Stimulated activated CD8-positive, alpha-beta memory T cell treated with anti-CD3 and anti-CD28 coated beads, Interleukin-4, amount 100 ng/mL, for 4 hours (primary cell): ENCODE measurements at places on chromosomes 4 and X.
A peak's percentile ranks its signal among the peaks of the same experiment; 100 is the strongest.

DNA sequence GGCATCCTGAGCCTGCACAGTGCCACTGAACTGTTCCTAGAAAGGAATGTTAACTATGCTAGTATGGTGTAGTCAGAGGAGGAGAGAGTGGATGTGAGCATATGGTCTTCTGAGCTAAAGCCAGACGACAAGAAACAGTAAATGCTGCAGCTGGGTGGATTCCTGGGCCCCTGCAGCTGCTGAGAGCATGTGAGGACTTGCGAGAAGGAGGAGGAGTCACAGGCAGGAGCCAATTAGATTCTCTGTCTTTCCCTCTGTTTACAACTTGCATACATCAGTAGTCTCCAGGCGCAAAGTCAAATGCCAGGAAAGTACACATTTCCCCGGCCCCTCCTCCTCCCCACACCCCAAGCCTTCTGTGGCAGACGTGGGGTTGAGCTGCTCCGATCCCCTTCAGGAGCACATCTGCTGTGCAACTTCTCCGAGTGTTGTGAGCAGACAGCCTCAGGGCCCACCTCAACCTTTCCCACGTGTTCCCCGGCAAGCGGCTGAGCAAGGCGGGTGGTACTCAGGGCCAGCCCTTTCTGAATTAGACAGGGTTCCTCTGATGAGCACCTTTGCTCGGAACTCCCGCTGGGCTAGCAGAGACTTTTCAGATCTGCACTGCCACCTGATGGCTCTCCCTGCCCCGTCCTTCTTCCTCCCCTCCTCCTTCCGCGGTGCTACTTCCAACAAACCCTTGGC, 108.7 kb upstream of the ATP6AP2 start:
- DNase-seq = no peak

DNA sequence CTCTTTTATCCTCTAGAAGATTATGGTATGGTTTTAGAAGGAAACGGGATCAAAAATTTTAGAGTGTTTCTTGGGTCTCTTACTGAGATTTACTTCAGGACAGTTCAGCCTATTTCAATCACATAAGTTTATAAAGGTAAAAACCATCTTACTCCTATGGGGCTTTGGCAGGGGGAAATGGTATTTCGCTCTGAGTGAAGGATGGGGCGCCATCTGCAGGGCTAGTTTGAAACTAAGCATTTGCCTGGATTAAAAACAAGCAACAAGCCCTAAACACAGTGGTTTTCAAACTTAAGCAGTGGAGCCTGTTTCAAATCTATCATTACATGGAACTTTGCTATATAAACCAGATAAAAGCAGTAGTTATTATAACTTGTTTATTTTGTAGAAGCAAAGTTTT, 361.5 kb upstream of the FMR1 start:
- DNase-seq = no peak

DNA sequence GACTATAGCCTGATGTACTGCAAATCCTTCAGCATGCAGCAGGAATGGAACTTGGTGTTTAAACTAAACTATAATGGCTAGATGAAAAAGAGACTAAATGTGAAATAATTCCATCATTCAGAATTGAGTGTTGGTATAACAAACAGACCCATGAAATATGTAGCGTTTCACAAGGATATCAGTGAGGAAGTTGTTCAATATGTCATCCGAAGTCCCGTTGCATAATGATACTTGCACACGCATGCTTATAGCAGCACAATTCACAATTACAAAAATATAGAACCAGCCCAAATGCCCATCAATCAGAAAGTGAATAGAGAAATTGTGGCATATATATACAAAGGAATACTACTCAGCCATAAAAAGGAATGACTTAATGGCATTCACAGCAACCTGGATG, 20.4 kb downstream of the MECP2 start:
- no peak for DNase-seq

DNA sequence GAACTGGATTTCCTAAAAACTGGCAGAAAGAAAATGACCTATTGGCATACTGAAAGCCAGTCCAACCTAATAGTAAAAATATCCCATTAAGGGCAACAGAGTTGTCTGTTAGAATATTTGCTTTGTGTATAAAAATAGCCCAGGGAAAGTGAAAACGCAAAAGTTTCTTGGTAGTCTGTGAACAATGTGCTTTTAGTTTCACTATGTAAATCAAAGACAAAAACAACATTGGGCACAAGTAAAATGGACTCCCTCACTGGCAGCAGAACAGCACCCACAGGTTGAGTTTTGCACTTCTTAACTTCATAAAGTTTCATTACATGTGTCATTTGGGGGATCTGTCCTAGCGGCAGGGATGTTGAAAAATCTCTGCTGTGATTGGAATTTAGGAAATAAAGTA, 4.3 kb upstream of the FGG start:
- no peak for DNase-seq

- DNase-seq = no peak
Observed at GRCh38 chr4:954211-955020, 19.0 kb downstream of the DGKQ start.

DNA sequence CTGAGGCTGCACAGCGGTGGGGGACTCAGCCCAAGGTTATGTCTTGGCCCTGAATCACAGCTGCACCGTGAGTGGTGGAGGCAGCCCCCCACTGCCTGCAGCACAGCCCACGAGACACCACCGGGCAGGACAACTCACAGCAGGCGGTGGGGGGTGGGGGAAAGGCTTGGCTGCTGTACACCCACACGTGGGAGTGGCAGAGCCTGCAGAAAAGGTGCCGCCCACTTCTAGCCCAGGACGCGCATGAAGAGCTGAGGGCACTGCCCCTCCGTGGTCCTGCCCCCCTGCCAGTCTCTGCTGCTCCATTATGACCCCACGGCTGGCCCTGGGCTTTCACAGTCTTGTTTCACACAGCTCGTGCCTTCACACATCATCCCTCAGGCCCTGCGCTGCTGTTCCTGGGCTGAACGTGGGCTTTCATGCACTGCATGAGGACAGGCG, 40.8 kb downstream of the FGFRL1 start:
- DNase-seq = no peak

DNA sequence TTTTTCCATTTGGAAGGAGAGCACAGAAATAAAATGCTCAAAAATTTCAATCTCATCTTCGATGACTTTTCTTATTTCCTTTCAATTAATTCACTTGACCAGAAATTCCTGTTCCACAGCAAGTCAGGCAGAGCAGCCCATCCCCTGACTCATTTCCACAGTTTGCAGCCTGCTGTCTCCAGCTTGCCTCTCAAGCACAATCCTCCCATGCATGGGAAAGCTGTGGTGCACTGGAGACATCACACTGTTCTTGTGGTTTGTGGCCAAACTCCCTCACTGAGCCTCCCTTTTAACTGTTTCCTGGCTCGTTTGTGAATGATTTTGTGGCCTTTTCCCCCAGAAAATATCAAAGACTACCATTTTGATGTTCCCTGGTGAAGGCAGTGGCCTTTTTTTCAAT, 114.0 kb upstream of the ENPEP start:
- DNase-seq = no peak

GRCh38 chrX:38606821-38607220, 45.5 kb downstream of the TSPAN7 start:
- DNase-seq = no peak

DNA sequence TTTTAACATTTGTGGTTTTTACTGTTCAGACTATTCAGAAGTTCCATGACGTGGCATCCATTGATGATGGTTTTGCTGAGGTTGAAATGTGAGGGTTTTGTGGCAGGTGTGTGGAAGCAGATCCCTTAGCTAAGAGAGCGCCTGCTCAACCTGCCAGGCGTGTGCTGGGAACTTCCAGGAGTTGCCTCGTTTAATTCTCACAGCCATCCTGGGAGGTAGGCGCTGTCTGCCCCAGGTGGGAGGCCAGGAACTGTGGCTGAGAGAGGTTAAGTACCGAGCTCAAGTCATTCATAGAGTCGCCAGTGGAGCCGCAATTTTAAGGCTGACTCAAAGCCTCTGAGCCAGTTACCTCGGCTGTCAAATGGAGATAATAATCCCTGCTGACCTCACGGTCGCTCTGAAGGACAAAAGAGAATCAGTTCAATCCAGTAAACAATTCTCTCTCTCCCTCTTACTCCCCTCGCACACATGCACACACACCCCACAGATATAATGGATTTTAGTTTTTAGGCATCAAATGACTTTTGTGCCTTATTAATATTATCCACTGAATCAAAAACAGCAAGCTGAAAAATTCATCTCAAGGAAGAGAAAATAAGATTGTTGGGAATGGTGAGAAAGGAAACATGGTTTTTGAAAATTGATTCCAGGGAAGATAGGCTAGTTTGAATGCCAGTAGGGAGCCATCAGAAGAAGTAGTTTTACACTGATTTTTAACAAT, 171.3 kb downstream of the PTTG2 start:
- peak; percentile 43 for DNase-seq

DNA sequence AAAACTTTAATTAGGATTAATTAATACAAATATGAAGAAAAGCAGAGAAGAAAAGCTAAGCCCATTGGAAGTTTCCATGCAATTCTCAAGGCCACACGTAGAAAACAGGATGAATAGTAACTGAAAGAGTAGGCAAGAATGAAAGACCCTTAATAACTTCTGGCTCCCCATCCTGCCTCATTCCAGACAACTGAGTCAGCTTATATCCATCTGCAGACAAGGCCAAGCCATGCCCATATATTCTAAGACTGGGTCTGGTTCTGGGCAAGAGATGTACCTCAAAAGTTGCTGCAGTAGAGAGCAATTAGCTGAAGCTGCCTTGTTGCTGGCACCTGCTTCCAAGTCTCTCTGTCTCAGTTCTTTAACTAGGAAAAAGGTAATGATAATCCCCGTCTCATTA, 244.1 kb downstream of the GPC3 start:
- no peak for DNase-seq

DNA sequence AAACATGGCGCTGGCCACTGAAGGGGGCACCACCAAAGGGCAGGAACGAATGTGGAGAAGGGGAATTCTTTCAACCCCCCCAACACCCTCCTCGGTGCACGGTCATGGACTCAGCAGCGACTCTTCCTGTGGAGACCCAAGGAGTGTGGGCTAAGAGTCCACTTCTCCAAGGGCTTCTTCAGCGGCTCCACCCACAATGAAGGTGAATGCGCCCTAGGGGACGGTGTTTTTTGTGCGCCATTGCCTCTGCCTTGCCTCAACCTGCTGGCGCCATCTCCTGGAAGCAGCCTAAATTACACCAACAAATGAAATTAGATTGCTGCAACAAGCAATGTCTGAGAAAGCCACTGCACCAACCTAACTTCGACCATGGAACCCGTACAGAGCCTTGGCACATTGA, 169.2 kb upstream of the MAGEB18 start:
- no peak for DNase-seq

DNA sequence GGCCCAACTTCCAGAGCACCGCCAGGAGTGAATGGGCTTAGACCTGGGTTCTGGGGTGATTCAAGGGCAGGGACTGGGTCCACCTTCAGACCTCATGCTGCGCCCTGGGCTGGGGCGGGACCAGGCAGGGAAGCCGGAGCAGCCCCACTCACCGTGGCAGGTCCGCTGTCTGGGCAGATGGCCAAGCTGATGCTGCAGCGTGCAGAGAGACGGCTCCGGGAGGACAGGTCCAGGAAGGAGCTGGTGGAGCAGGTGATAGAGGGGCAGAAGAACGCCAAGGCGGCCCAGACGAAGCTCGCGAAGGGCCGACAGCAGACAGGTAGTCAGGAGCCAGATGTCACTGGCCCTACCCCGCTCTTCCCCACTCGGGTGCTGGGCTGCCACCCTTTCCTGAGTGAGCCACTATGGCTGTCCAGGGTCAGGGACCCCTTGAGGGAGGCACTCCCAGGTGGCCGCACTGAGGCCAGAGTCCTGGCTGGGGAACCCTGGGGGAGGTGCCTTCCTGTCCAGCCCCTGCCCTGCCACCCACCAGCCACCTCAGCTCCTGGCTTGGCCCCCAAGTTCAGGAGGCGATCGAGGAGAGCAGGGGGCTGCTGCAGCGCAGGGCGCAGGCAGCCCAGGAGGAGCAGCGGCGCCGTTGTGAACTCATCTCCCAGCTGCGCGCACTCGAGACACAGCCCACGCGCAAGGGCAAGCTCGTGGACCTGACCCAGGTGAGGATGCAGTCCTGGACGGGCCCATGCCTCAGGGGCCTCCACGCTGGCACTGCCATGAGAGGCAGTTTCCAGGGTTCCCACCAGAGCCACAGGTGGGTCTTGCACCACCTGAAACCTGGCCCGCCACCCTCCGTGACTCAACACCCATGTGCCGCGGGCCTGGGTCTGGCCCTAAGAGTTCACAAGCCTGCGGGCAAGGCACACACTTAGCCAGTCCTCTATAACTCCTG, 10.1 kb upstream of the RNF4 start:
- no peak for DNase-seq

GRCh38 chrX:107721318-107721717, 54.3 kb downstream of the TSC22D3 start:
- DNase-seq = no peak

- no peak for DNase-seq
Observed at GRCh38 chr4:76325072-76325471, 18.5 kb downstream of the STBD1 start.

DNA sequence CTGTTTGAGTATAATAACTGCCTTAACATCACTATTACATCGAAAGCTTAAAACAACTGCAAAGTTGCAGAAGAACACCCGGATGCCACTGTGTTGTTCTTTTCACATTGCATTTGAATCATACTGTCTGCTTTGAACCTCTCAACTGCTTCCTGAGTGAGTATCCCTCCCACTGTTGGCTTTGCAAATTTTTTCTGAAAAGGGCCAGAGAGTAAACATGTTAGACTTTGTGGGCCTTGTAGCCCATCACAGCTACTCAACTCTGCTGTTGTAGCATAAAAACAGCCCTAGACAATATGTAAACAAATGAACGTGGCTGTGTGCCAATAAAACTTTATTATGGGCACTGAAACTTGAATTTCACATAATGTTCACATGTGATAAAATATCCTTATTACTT, 76.1 kb downstream of the NSG1 start:
- no peak for DNase-seq

- DNase-seq = no peak
Observed at GRCh38 chr4:2441393-2442174, 22.8 kb downstream of the CFAP99 start.

DNA sequence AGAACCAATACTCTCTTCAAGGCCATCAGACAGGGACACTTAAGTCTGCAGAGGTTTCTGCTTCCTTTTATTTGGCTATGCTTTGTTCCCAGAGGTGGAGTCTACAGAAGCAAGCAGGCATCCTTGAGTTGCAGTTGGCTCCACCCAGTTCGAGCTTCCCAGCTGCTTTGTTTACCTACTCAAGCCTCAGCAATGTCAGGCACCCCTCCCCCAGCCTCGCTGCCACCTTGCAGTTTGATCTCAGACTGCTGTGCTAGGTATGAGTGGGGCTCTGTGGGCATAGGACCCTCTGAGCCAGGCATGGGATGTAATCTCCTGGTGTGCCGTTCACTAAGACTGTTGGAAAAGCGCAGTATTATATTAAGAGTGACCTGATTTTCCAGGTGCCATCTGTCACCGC, 12.6 kb upstream of the UGT2B15 start:
- no peak for DNase-seq

GRCh38 chr4:155688860-155689259, 22.2 kb downstream of the GUCY1A1 start:
- no peak for DNase-seq

GRCh38 chrX:39439906-39440798, 638.9 kb downstream of the MID1IP1 start:
- no peak for DNase-seq
